MG63 (cell line): ENCODE measurements at places on chromosomes 11 and 22.
A peak's percentile ranks its signal among the peaks of the same experiment; 100 is the strongest.

GRCh38 chr11:68013611-68014156 is 3.6 kb downstream of the ALDH3B1 start:
- no peak for DNase-seq

DNA sequence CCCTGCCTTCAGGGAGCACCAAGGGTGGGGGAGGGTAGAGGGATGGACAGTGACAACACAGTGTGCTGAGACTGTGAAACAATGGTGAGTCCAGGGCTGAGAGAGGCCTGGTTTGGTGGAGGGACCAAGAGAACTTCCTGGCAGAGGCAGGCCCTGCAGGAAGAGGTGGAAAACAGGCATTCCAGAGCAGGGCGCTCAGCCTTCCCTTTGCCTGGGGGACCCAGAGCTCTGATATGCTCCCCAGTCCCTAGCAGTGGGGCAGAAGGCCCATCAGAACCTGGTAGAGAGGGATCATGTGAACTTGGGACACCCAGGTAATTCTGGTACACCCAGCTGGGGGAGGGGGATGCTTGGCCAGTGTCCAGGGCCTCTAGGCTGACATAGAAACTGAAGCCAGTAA is 17.2 kb upstream of the UVRAG start:
- DNase-seq = peak; percentile 29

- no peak for DNase-seq
Measured at GRCh38 chr11:130465263-130465662, 16.8 kb downstream of the ADAMTS15 start.

DNA sequence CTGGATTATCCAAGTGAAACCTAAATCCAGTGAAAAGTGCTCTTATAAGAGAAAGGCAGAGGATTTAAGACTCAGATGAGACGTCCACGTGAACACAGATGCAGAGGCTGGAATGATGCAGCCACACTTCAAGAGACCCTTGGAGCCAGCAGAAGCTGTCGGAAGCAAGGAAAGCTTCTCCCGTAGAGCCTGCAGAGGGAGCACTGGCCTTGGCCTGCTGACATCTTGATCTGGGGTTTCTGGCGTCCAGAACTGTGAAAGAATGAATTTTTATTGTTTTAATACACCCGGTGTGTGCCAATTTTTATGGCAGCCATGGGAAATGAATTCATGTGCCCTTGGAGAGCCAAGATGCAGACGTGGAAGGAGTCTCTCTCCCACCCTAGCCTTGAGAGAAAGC is 407.0 kb upstream of the B3GAT1 start:
- DNase-seq = peak; percentile 9

GRCh38 chr11:95968585-95968984 is 44.7 kb upstream of the MTMR2 start:
- no peak for DNase-seq
